ENCODE measurements at places on chromosomes 3 and 15. TPM values are rescaled to one million over a fixed set of nuclear protein-coding genes. Genes with fewer than 3 reads are reported as not detected.

- DNase-seq: no peak
Observed at GRCh38 chr3:151265166-151265565, 13.2 kb downstream of the P2RY14 start.

CNTN4 gene
- total RNA-seq: not detected

DNA sequence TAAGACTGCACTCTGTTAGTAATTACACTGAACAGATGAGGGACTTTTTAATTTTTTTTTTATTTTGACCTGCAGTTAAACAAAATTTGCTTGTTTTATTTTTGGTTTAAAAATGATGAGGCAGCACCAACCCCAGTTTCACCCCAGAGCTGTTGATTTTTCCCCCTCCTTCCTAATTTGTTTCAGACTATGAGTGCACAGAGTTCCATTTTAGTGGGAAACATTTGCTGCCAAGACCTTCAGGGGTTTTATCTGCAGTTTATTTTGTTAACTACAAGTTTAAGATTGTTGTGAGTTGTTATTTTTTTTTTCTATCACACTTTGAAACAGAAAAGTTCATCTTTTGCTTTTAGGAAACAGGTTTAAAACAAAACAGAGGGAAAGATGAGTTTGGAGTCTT, 455.9 kb upstream of the NR2F2 start:
- DNase-seq: no peak

DNA sequence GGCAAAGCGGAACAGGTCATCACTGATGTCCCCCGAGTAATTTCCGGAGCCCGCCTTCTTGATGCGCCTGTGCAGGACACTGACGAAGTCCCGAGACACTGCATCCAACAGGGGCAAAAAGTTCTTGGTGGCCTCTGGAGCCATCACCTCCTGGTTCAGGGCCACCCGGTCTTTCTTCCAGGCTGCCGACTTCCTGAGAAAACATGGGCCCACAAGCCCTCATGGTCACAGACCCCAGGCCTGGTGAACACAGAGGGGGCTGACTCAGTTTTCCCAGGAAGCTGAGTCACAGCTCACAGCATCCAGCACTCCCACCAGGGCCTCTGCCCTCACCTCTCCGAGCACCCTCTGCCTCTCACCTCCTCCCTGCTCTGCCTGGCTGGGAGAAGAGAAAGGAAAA, 22.4 kb downstream of the CYP11A1 start:
- DNase-seq: no peak

CD200R1L gene
- total RNA-seq: not detected

GRCh38 chr3:136353461-136353860, 103.3 kb downstream of the PCCB start:
- DNase-seq: no peak

Measured in activated naive CD8-positive, alpha-beta T cell treated with anti-CD3 and anti-CD28 coated beads, Interleukin-2, amount 10 ng/mL, durations not matched to agents 7 days and 5 days (primary cell).